ENCODE measurements at places on chromosomes 3 and 15.

GRCh38 chr3:100864471-100865250 lies 128.6 kb downstream of the ABI3BP start:
- no peak for DNase-seq

DNA sequence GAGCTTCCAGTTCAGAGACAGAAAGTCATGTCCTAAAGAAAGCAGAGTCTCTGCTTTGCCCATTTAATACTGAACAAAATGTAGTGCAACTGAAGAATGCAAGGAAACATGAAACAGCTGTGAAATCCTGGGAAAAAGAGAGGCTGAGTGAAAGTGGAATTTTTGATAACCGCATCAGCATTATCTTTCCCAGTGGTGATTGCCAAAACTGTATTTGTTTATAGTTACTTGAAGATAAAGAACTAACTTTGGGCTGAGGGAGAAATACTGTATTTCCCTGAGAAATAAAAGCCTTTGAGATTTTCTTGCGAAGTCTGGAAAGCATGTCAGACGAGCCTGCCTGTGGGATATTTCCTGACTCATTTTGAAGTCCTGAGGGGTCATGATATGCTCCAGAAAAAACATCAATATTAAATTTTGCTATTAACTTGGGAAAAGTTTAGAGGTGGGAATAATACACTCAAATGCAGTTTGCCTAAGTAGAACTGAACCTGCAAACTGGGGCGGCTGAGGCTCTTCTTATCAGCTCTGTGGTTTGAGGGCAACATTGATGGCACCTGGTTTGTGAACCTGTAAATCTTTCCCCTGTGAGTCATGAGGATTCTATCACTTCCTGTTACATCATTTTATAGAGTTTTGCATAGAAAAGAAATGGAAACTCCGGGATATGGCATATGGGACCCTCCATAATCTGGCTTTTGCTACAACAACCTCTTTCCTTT lies 855.3 kb downstream of the MCTP2 start:
- peak; percentile 13 for DNase-seq

- no peak for DNase-seq
Measured at GRCh38 chr3:187504435-187504834, 136.2 kb downstream of the RTP4 start.

- DNase-seq: no peak
Measured at GRCh38 chr3:186682812-186683211, 17.0 kb downstream of the HRG start.

- DNase-seq: no peak
Measured at GRCh38 chr15:80118956-80119355, 33.8 kb upstream of the FAH start.

GRCh38 chr3:72418244-72418643 lies 430.0 kb downstream of the SHQ1 start:
- DNase-seq: no peak

DNA sequence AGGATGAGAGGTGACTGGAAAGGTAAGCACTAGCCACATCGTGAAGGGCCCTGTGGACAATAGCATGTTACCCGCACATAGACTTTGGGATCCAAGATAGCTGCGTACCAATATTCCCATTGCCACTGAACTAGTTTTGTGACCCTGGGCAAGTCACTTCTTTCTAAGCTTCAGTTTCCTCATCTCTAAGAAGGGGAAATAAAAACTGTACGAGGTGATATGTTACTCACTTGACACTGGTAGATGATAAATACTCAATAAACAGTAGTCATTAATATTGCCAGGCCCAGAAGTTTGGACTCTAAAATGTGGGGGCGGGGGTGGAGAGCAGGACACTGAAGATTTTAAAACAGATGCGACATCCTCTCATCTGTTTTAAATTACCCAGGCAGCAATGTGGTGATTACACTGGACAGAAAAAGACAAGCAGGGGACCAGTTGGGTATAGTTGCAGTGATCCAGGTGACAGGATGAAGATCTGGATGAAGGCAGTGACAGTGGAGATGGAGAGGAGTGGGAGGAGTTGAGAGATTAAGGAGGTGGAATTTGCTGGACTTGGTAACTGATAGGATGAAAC lies 2.5 kb downstream of the ATG7 start:
- DNase-seq: no peak

DNA sequence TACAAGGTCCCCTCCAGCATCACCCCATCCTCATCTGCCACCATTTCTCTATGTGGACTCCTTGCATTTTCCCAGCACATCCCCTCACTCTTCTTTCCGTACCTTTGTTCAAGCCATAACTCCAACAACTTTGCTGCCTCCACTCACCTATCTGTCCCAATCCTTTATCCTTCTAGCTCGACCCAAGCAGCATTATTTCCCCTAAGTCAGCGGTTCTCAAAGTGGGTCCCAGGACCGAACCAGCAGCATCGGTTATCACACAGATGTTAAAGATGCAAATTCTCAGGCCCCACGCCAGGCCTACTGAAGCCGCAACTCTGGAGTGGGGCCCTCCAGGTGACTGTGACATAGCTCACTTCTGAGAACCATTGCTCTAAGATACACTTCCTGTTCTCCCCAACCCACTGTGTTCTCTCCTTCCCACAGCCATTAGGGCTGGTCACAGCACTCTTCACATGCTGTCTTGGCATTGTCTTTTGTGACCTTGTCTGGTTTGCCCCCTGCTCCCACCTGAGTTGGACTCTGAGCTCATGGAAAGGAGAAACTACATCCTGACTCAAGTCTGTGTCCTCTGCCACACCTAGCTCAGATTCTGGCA lies 56.2 kb downstream of the AAGAB start:
- no peak for DNase-seq

GRCh38 chr3:59280113-59280512 lies 230.3 kb upstream of the CFAP20DC start:
- DNase-seq: no peak

GRCh38 chr15:68525815-68526214 lies 53.0 kb upstream of the CORO2B start:
- no peak for DNase-seq

DNA sequence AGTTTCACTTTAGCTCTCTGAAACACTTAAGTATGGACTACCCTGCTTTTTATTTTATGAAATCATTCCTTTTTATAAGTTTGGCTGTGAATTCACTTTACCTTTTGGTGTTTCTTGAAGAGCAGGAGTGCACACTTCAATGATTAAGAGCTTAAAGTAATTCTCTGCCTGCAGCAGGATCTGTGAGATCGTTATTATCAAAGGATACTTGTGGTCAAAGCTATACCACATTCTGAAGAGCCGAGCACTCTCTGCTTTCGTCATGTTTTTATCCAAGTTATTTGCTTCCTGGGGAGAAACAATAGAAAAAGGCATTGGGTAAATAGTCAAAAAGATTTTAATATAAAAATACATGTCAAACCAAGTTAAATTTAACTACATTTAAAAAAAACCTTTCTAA lies 243.7 kb downstream of the CHST2 start:
- no peak for DNase-seq

- no peak for DNase-seq
Measured at GRCh38 chr3:176992565-176992964, 204.7 kb downstream of the TBL1XR1 start.

DNA sequence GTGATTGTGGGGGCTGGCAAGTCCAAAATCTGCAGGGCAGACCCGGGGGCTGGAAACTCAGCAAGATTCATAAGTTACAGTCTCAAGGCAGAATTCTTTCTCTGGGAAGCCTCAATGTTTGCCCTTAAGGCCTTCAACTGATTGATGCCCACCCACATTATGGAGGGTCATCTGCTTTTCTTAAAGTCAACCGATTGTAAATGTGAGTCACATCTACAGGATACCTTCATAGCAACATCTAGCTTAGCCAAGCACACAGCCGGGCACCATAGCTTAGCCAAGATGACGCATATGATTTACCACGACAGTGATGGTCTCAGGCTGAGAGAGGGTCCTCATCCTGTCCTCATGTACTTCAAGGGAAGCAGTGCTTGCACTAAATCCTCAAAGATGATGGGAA lies 43.5 kb downstream of the IDH2 start:
- DNase-seq: no peak

- DNase-seq: peak; percentile 9
Measured at GRCh38 chr3:56621681-56622080, 61.4 kb downstream of the TASOR start.

DNA sequence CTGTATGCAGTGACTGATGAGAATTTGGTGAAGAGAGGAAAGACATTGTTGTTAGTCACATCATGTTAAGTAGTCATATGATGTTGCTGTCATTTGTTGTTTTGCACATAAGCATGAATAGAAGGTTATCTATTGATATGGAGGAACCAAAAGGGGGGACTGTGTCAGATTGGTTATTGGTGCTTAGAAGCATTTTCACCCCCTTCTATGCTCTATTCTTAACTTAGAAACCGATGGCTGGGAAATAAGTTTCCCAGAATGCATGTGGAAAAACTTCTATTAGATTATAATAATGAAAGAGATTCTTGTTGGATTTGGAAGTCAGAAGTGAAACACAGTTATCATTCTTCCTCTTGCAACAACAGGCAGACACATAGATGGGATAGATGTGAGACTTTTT lies 33.2 kb upstream of the CADM2 start:
- DNase-seq: no peak

DNA sequence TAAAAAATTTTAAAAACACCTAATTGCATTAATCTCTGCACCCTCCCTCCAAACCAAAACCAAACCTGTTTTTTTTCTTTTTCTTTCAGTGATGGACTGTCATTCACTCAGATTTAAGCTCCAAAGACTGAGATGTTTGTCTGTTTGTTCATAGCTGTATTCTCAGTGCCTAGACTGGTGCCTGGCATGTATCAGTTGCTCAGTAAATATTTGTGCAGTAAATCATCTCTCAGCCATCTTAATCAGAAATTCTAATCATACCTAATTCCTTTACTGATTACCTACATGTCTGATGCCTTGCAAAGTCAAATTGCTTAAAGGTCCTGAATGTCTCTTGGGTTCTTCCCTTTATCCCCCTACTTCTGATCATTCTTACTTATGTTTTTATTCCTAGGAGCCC lies 138.8 kb downstream of the ZNF609 start:
- no peak for DNase-seq

DNA sequence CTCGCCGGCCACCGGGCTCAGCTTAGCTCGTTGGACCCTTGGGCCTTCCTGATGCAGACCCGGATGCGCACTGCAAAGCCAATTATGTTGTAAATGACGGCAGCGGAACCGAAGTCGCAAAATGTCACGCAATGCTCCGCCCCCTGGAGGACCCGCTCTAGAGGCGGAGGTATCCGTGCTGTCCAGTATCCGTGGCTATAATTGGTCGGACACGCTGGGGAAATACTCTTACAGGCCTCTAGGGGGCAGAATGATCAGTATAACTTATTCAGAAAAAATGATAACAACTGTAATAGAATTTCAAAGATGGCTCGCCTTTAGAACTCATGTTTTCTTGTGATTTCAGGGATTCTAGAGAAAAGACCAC lies at the start of gene PRR23B:
PRR23B (minus strand) TSS at position 59 of the 367 bp plus-strand sequence. CDS start 265 bp downstream, outside the sequence.
- no peak for DNase-seq

DNA sequence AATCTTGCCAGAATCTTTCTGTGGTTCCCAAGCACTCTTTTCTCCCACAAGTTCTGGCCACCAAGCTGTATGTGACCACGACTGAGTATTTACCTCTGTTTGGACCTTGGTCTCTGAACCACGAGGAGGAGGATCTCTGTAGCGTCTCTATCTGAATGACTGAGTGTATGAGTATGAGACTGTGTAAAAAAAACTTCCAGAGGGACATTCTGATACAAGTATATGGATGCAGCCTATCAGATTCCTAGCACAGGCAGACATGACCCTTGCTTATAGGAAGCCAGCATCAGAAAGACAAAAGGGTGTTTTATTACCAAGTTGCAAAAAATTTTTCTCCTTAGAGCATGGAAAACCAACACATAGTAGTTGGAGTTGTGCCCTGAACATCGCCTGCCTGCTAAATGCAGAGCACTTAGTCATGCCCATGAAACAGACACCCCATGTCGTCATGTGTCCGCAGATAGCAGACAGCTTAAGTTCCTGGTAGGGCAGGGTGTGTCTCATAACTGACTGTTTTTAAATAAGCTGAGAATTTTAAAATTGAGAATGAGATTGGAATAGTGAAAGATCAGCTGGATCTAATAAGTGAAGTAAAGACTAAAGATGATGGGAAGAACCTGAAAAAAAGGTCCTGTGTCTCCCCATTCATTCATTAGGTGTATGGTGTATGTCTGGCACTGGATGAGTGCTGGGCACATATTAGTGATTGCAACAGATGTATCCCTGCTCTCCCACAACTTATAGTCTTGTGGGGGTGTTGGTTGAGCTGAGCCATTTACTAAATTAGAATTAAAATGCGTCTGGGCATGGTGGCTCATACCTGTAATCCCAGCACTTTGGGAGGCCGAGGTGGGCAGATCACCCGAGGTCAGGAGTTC lies 30.9 kb downstream of the DAG1 start:
- DNase-seq: no peak

DNA sequence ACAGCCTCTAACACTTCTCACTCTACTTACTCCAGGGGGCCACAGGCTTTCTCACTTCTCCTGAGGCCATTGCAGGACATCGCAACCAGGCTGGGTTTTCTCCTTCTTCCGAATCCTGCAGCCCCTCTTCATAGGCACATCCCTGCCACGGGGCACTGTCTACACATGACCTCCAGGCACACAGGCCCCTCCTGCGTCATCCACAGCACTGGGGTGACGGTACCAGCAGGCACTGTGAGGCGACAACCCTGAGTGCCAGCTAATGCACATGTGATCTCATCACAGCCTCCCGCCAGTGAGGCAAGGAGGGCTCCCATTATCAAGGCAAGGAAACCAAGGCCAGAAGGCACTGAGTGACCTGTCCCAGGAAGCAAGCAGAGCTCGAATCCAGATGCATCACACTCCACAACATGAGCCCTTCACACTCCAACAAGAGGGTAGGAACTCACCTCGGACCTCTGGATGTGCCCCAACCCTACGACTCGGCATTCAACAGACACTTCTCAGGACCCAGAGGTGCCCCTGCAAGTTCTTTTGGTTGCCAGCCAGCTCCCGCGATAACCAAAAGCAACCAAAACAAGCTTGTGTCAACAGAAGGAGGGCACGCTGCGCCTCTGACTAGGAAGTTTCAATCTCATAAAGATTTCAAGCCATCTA lies 16.7 kb downstream of the FAM174B start:
- DNase-seq: no peak

GRCh38 chr15:77688693-77689092 lies 56.0 kb upstream of the LINGO1 start:
- no peak for DNase-seq

GRCh38 chr3:77475507-77475906 lies 435.6 kb downstream of the ROBO2 start:
- no peak for DNase-seq

- no peak for DNase-seq
Measured at GRCh38 chr3:126854666-126855065, 128.2 kb upstream of the PLXNA1 start.

GRCh38 chr3:18236726-18237125 lies 188.4 kb downstream of the SATB1 start:
- DNase-seq: no peak

- no peak for DNase-seq
Measured at GRCh38 chr15:95594496-95594895, 736.0 kb upstream of the NR2F2 start.

GRCh38 chr3:98817547-98818041 lies 54.5 kb downstream of the ST3GAL6 start:
- peak; percentile 44 for DNase-seq

DNA sequence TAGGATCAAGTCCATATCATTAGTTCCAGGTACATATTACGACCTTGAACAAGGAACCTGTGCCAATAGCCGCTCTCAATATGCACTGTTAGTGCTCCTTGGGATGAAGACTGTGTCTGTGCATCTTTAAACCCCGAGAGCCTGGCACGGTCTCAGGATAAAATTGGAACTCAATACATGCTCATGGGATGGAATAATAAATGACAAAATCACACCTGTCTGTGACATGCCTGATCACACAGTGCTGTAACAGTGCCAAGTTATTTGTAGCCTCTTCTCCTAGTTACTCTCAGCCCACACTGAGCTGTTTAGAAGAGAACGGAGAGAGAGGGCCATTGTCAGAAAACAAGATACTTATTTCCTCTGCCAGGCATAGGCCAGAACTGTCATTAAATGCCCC lies 82.2 kb downstream of the SSR3 start:
- no peak for DNase-seq

All from renal cortex interstitium (tissue), 15 donors.